GM23248 (cell line): ENCODE measurements at places on chromosomes 4 and X. TPM values are rescaled to one million over a fixed set of nuclear protein-coding genes. Genes with fewer than 3 reads are reported as not detected.

GRCh38 chr4:148116264-148116663 lies 325.9 kb downstream of the NR3C2 start:
- DNase-seq, result peak; percentile 50
- no peak overlapping the region for H3K4me3 ChIP-seq
- H3K36me3 ChIP-seq, result no peaks in the 10 kb centered on the region
- peaks cover 4% of the 10 kb centered on the region for H3K4me1 ChIP-seq
- no peaks in the 10 kb centered on the region for H3K27me3 ChIP-seq

The PAGE2B gene
- not detected in 2 replicates for total RNA-seq

DNA sequence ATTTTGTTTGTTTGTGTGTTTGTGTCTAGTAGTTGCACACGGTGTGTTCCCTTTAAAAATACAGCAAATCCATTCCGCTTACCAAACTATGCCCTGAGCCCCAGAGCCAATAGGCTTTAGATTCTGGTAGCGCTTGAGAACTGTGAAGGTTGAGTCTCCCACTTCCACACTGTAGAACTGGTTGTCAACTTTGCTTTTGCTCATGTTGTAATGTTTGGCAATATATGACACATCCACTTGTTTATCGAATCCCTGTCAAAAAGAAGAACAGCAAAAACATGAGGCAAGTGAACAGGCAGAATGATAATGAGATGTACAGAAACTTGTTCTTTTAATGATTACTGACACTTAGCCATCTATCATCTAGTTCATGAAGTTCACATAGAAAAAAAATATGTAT lies 200.6 kb downstream of the MAPK10 start:
- H3K36me3 ChIP-seq, result no peaks in the 10 kb centered on the region
- DNase-seq, result no peak
- H3K4me1 ChIP-seq, result 0 out of 2 replicates have a peak, but pooled peaks cover 7% of the 10 kb centered on the region
- H3K27ac ChIP-seq, result no peak overlapping the region
- no peak overlapping the region for H3K4me3 ChIP-seq

DNA sequence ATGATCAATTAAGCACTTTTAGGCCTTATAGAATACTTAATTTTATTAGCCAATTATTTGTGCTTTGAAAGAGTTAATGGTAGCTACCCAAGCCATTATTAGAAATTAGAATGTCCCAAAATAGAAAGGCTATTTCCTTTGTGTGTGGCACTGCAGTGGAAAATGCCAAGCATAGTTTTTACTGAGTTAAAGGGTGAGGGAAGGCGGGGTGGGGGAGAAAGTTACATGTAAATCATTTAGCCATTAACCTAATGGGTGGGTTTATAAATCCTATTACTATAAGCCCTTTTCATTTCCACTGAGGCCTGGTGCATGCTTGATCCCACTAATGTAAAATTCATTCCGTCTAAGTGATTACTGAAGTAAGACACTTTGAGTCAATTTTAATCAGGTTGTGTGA lies 105.8 kb downstream of the POLA1 start:
- no peak overlapping the region for H3K27ac ChIP-seq
- DNase-seq, result no peak
- H3K4me3 ChIP-seq, result no peak overlapping the region

The PROM1 gene
- not detected in 2 replicates for total RNA-seq

DNA sequence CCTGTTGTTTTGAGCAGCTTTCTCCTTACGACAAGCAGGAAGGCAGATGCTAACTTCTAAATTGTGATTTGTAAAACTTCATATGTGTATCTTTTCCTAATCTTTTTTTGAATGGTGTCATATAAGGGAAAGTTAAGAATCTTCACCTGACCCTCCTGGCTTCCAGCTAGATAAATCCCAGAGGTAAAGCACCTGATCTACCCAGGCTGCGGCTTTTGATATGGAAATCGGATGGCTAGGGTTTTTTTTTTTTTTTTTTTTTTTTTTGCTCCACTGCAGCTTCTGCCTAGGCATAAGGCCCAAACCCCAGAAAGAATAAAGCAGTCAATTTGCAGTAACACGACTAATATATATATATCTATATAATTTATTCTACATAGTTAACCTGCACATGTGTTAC lies 10.0 kb downstream of the MAB21L2 start:
- DNase-seq, result no peak
- no peak overlapping the region for H3K4me3 ChIP-seq
- no peaks in the 10 kb centered on the region for H3K4me1 ChIP-seq
- H3K36me3 ChIP-seq, result no peaks in the 10 kb centered on the region

The ERAS gene
- total RNA-seq, result not detected in 2 replicates

DNA sequence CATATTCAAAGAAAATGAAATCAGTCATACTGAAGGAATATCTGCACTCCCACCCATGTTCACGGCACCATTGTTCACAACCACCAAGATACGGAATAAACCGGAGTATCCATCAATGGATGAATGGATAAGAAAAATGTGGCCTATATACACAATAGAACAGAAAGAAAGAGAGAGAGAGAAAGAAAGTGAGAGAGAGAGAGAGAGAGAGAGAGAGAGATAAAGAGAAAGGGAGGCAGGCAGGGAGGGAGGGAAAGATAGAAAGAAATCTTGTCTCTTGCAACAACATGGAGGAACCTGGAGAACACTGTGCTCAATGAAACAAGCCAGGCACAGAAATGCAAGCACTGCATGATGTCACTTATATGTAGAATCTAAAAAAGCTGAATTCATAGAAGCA lies 52.4 kb downstream of the ANKRD17 start:
- no peak for DNase-seq
- H3K27me3 ChIP-seq, result no peaks in the 10 kb centered on the region
- no peak overlapping the region for H3K27ac ChIP-seq
- no peak overlapping the region for H3K4me3 ChIP-seq
- peaks cover 11% of the 10 kb centered on the region for H3K4me1 ChIP-seq

The USP9X gene
- total RNA-seq, result 72.3 and 76.1 TPM in 2 replicates

DNA sequence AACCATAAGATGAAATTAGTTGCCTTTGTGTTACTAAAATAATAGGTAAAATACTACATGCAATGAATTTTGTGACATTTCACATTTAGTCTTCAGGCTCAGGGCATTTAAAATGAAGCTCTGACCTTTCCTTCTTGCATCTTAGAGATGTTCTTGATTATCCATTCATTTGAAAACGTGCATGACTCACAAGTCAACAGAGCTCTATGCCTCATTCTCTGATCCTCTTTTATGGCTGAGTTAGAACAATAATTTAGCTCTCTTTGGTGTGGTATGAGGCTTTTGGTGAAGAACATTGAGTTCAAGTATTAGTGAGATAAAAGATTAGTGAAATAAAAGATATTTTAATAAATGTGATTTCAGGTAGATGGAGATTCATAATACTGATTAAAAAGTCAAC lies 66.5 kb downstream of the TIGD2 start:
- H3K27ac ChIP-seq, result no peak overlapping the region
- DNase-seq, result peak; percentile 15
- H3K4me3 ChIP-seq, result no peak overlapping the region
- H3K36me3 ChIP-seq, result no peaks in the 10 kb centered on the region
- no peaks in the 10 kb centered on the region for H3K4me1 ChIP-seq

- no peaks in the 10 kb centered on the region for H3K27me3 ChIP-seq
- H3K4me1 ChIP-seq, result no peaks in the 10 kb centered on the region
- no peaks in the 10 kb centered on the region for H3K36me3 ChIP-seq
These were observed 1919.8 kb upstream of the AGA start for GRCh38 chr4:179361978-179362486.

- no peaks in the 10 kb centered on the region for H3K27me3 ChIP-seq
- no peak overlapping the region for H3K27ac ChIP-seq
- no peak overlapping the region for H3K4me3 ChIP-seq
These were observed 30.6 kb upstream of the MCF2 start for GRCh38 chrX:139738581-139738980.

- no peaks in the 10 kb centered on the region for H3K36me3 ChIP-seq
- H3K27ac ChIP-seq, result no peak overlapping the region
- no peaks in the 10 kb centered on the region for H3K27me3 ChIP-seq
- no peaks in the 10 kb centered on the region for H3K4me1 ChIP-seq
These were observed 26.2 kb upstream of the HGFAC start for GRCh38 chr4:3415471-3416141.

DNA sequence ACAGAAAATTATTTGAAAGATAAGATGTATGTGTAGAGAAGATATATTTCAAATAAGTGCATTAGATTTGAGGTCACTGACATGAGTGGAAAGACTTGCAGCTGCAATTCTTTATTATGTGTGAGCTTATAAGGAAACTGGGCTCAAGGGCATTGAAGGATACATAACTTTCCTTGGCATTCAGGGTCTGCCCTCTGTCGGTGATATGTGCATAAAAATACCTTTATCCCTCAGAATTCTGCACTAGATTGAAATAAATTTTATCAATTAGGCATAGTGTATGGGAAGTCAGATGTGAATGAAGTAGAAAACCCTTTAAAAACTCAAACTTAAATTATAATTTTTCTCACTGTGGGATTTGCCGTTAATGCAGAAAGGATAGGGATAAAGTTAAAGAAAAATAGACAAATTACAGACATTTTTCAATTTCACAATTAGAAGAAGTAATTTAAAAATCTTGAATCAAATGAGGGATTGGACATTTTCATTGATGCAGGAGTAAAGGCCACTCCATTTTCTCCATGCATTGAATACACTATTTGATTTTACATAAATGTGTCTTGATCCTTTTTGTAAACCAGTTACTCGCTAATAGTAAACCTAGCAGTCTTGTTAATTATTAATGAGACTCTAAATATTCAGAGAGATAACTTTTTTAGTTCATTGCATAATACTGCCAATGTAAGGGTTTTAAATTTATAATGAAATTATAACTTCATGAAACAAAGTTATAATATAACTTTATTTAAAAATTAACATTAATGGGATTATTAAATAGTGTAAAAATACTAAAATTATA lies 21.0 kb upstream of the ETNPPL start:
- H3K36me3 ChIP-seq, result no peaks in the 10 kb centered on the region
- no peaks in the 10 kb centered on the region for H3K4me1 ChIP-seq
- H3K27ac ChIP-seq, result no peak overlapping the region
- no peak overlapping the region for H3K4me3 ChIP-seq

DNA sequence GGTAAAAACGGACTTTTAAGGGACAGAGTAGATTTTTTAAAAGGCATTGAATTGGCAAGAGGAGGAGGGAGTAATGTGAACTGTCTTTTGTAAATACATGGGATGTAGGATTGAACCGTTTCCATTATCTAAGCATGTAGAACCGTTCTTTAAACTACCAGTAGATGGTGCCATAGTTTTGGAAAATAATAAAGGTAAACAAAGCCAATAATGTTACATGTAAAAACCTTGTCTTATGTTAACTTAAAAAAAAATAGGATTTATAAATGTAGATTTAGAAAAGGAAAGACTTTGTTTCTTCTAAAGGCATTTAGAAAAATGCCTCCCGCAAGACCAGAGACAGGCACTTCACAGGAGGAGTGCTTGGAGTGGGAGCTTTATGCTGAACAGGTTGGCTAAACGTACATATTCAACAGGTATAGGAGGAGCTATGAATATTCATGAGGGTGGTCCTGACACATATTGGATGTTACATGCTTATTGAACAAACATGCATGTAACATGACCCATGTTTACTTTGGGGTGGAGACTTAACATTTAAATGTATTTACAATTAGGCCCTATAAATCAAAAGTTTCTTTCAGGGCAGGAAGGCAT lies 45.5 kb upstream of the FAM241A start:
- H3K4me3 ChIP-seq, result no peak overlapping the region
- H3K27ac ChIP-seq, result no peak overlapping the region
- no peaks in the 10 kb centered on the region for H3K4me1 ChIP-seq
- H3K27me3 ChIP-seq, result no peaks in the 10 kb centered on the region

- H3K4me3 ChIP-seq, result no peak overlapping the region
- H3K4me1 ChIP-seq, result no peaks in the 10 kb centered on the region
- no peak overlapping the region for H3K27ac ChIP-seq
- DNase-seq, result no peak
- H3K36me3 ChIP-seq, result no peaks in the 10 kb centered on the region
- no peaks in the 10 kb centered on the region for H3K27me3 ChIP-seq
These were observed 148.4 kb downstream of the STPG2 start for GRCh38 chr4:97994765-97995465.

- no peak overlapping the region for H3K27ac ChIP-seq
- DNase-seq, result no peak
- no peaks in the 10 kb centered on the region for H3K4me1 ChIP-seq
- H3K36me3 ChIP-seq, result no peaks in the 10 kb centered on the region
- no peaks in the 10 kb centered on the region for H3K27me3 ChIP-seq
- H3K4me3 ChIP-seq, result no peak overlapping the region
These were observed 47.4 kb downstream of the CCSER1 start for GRCh38 chr4:90174621-90175023.

DNA sequence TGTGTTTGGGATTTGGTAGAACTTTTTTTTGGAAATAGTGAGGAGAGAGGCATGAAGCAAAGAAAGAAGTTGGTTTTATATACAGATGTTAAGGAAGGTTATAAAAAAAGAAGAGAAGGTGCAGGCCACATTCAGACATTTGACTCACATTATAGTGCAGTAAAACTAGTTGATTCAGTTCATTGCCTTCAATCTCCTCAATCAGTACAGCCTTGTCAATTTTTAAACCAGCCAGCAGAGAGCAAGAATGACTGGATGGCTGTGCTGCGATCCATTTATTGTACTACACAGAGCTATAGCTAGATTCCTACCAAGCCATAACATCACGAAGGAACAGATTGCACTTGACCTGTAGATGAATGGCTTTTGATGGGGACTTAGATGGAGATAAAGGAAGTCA lies 79.7 kb upstream of the LSM6 start:
- no peak overlapping the region for H3K4me3 ChIP-seq
- no peaks in the 10 kb centered on the region for H3K36me3 ChIP-seq
- H3K27ac ChIP-seq, result no peak overlapping the region
- no peaks in the 10 kb centered on the region for H3K27me3 ChIP-seq
- no peaks in the 10 kb centered on the region for H3K4me1 ChIP-seq
- DNase-seq, result no peak

GRCh38 chr4:187565416-187565815 lies 430.2 kb upstream of the ZFP42 start:
- no peak overlapping the region for H3K4me3 ChIP-seq
- H3K4me1 ChIP-seq, result no peaks in the 10 kb centered on the region
- no peak for DNase-seq
- H3K27ac ChIP-seq, result no peak overlapping the region
- H3K36me3 ChIP-seq, result no peaks in the 10 kb centered on the region

GRCh38 chr4:89753601-89754066 lies 83.3 kb downstream of the SNCA start:
- DNase-seq, result peak; percentile 95
- peak overlapping the region; percentile 55 for H3K4me3 ChIP-seq
- peak overlapping the region; percentile 91 for H3K27ac ChIP-seq
- H3K27me3 ChIP-seq, result 0 out of 2 replicates have a peak, but pooled peaks cover 6% of the 10 kb centered on the region
- no peaks in the 10 kb centered on the region for H3K36me3 ChIP-seq

The FAT4 gene
- total RNA-seq, result 22.0 and 22.4 TPM in 2 replicates

- H3K36me3 ChIP-seq, result no peaks in the 10 kb centered on the region
- H3K4me1 ChIP-seq, result peaks cover 20% of the 10 kb centered on the region
- H3K4me3 ChIP-seq, result no peak within 1 kb of the TSS
- no peak within 1 kb of the TSS for H3K27ac ChIP-seq
These were observed at the start of gene SPP1 for GRCh38 chr4:87975466-87975865. Gene SPP1, plus strand, starts transcription at chr4:87975714. Its CDS starts 1,182 bp downstream, at chr4:87976896.

The C4orf51 gene
- not detected in 2 replicates for total RNA-seq

GRCh38 chrX:14359316-14359715 lies 170.0 kb upstream of the GLRA2 start:
- H3K27ac ChIP-seq, result no peak overlapping the region
- H3K4me1 ChIP-seq, result peaks cover 51% of the 10 kb centered on the region
- no peaks in the 10 kb centered on the region for H3K27me3 ChIP-seq
- no peak overlapping the region for H3K4me3 ChIP-seq

The EMCN gene
- 0.13 and 0.22 TPM in 2 replicates for total RNA-seq
